Stimulated activated CD4-positive, alpha-beta T cell treated with anti-CD3 and anti-CD28 coated beads, Interleukin-1b, Interleukin-23, amount 100 ng/mL, for 48 hours (primary cell): ENCODE measurements at places on chromosomes 2 and 18.

DNA sequence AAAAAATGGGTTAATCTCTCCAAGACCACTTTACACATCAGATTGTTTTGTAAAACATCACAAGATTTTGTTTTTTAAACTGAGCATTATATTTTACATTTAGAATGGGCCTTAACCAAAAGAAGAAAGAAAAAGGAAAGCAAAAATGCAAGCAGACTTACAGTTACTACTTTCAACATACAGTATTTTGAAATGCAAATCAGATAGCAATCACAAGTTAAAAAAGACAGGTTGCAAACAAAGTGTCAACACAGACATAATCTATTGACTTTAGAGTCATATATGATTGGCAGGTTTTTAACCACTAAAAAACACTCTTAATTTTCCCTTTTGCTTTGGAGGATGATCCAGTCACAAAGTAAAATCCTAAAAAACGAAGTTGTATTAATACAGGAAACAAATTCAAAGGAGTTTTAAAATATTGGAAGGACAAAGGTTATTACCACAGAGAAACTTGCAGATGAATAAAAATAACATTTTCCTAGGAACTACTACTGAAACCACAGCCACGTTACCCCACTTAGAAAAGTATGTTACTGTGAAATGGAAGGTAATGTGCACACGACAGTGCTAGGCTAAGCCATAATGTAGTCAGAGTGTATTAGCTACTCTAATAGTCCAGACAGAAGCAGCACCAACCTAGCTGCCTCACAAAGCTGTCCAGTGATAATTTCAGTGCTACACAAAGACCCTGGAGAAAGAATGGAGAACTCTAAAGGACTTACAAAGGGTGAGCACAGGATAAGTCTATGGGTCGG lies 22.9 kb downstream of the DARS1 start:
- DNase-seq, result no peak

GRCh38 chr18:62655520-62656219 lies 59.7 kb upstream of the PHLPP1 start:
- DNase-seq, result no peak

- DNase-seq, result no peak
These were observed 159.6 kb upstream of the TPO start for GRCh38 chr2:1253629-1254028.

- no peak for DNase-seq
These were observed 223.5 kb downstream of the RNF152 start for GRCh38 chr18:61669320-61669719.

DNA sequence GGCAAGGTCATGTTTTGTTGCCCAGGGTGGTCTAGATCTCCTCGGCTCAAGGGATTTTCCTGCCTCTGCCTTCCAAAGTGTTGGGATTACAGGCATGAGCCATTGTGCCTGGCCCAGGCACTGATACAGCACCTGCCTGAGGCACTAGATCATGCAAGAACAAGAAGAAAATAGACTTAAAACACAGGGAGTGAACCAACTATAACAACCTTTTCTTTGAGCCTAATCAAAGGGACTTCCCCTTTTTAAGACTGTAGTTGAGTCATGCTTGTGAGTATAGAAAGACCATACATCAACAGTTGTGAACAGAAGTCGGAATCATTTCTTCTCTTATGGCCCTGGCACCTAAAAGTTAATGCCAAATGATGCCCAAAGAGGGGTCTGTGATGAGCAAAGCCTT lies 47.9 kb upstream of the MAPRE2 start:
- DNase-seq, result no peak

- no peak for DNase-seq
These were observed 117.3 kb upstream of the SEC11C start for GRCh38 chr18:59022167-59022945.

GRCh38 chr2:69390001-69390400 lies 3.0 kb upstream of the GFPT1 start:
- no peak for DNase-seq

DNA sequence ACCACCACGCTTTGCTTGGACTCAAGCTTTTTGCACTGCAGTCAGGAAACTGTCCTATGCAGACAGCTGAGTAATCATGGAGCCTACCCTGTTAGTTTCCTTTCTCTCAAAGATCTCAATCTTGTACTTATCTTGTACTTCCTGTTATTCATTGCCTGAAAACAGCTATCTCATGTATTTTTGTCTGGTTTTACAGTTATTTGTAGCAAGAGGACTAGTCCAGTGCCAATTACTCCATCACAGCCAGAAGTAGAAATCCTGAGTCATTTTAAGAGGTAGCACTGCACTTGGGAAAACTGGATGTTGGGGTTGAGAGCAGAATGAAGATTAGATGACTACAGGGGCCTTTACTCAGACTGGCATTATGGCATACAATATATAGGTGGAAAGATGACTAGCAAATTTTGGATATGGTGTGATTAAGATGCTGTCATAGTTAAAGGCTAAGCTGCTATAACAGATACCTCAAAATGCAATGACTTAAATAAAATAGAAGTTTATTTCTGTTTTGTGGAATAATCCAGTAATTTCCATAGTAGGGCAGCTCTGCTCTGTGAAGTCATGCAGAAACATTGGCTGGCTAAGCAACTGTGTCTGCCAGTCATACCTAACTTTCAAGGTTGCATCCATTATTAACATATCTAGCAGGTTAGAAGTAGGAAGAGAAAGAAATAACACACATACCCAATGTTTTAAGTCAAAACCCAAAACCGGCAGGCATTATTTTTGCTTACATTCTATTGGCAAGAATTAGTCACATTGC lies 21.1 kb upstream of the CHMP3 start:
- peak; percentile 2 for DNase-seq

DNA sequence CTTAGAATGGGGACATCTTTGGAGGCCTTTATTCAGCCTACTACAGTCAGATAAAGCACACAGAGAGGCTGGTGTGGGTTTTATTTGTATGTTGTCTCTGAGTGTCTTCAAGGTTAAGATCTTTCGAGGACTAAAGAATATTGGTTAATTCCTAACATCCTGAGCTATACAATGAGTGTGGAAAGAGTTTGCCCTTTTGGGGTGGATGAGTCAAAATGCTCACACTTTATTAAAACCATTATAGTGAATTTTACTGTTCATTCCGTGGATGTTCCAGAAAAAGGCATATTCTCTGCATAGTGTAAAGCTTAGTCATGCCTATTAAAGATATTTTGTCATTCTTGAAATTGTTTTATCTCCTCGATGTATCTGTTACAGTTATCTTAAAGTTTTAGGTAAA lies 29.1 kb upstream of the SLC38A11 start:
- DNase-seq, result no peak

GRCh38 chr18:56869189-56869777 lies 218.1 kb downstream of the WDR7 start:
- no peak for DNase-seq

DNA sequence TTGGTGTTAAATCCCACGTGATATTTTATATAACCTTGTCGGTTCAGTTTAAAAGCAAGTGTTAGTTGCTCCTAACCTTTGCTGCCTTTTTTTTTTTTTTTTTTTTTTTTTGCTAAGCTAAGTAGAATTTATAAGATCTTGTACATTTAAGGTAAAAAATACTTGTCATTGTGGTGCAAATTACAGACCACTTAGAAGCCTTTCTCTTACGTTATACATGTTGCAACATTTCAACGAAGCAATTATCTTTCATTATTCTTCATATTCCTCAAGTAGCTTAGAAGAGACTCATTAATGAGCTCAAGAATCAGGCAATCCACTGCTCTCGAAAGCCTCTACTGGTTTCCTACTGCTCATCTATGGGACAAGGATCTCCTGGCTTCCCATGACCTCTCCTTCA lies 14.9 kb upstream of the IL1RL2 start:
- DNase-seq, result no peak

GRCh38 chr2:200467806-200468681 lies 41.8 kb downstream of the KCTD18 start:
- DNase-seq, result no peak

DNA sequence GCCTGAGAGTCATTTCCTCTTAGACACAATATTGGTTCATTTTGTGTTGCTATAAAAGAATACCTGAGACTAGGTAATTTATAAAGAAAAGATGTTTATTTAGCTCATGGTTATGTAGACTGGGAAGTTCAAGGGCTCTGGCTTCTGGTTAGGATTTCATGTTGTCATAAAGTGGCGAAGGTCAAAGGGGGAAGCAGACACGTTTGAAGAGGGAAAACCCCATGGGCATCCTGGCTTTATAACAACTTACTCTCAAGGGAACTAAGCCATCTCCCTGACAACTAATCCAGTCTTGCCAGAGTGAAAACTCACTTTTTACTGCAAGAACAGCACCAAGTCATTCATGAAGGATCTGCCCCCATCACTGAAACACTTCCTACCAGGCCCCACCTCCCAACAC lies 89.7 kb upstream of the RNF152 start:
- DNase-seq, result no peak

DNA sequence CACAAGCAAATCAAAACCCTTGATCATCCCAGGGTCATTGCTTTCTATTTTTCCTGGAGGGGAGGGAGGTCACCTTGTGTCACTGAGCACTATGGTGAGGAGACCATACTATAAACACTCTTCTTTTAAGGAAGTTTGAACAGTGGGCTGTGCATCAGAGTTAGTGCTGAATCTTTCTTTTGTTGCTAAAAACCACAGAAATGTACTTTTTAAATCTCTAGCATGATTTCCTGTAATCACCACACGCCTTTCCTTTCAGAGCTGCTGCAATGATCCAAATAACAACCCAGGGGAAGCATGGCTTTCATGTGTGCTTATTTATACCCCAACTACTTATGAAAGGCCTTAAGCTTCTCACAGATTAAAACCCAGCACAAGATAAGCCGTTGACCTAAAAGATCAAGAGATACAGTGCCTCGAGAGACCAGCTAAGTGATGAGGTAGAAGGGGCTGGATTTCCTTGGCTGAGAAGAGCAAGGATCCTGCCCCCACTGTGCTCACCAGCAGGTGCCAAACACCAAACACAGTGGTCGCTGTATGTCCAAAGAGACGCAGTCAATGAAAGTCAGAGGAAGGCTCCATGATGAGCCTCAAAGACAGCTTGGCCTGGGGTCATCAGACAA lies 34.7 kb downstream of the TRABD2A start:
- peak; percentile 29 for DNase-seq

GRCh38 chr2:216651351-216651881 lies 18.2 kb downstream of the IGFBP2 start:
- no peak for DNase-seq

DNA sequence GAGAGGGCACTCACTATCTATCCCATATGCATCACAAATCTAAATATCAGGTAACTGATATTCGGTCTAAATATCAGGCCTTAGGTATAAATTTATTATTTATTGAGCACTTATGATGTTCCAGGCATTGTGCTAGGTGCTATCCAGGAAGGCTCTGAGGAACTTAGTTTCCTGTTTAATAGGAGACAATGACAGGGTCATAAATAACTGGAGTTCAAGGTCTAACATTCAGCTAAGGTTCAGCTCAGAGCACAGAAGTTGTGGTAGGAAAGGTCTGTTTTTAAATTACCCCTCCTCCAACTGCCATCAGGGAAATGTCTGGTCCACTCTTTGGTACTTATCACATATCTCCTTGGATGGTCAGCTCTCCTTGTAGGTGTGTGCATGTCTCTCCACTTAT lies 193.6 kb downstream of the AGPS start:
- DNase-seq, result no peak

GRCh38 chr2:61770746-61771145 lies 83.1 kb downstream of the FAM161A start:
- no peak for DNase-seq

DNA sequence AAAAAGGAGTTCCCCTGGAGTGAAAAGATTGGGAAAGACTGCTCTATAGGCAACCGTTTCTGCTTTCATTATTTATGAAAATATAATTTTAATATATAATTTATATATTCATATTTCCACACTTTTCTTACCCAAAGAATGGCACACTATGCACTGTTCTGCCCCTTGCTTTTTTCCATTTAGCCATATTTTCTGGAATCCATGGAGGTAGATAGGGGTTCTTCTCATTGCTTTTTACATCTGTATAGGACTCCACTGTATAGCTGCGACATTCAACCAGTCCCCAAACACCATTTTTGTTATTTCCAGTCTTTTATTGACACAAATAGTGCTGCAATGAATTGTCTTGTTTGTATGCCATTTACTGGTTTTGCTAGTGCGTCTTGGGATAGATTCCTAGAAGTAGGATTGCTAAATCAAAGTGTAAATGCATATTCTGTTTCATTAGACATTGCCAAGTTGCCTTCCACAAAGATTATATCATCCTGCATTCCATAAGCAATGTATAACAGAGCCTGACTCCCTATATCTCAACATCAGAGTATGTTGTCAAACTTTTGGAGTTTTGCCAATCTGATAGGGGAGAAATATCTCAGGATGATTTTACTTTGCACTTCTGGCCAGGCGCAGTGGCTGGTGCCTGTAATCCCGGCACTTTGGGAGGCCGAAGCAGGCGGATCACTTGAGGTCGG lies 26.6 kb upstream of the TCF7L1 start:
- no peak for DNase-seq

DNA sequence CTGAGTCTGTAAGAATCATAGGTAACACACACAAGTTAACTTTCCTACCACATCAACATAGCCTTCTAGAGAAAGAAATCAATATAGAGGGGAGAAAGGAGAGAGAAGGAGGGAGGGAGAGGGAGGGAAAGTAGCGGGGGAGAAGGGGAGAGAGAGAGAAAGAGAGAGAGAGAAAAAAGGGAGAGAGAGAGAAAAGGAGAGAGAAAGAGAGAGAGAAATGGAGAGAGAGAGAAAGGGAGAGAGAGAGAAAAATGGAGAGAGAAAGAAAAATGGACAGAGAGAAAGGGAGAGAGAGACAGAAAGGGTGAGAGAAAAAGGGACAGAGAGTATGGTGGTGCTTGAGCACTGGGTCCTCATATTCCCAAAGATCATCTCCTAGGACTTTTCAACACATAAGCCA lies 591.7 kb downstream of the ZEB2 start:
- DNase-seq, result no peak

DNA sequence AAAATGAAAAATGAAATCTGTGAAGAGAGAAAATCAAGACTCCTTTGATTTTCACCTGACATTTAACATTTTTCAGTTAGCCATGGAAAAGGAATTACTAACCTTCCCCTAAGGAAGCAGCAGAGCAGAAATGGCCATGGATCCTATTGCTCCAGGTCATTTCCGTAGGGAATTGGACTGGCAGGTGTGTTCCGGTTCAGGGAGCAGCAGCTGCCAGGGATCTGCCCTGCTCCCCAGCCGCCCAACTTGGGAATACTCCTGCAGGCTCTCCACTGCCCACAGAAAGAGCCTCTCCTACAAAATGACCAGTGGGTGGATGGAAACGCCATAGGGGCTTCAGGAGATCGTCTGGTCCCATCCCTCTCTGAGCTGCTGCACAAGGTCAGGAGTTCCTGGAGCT lies 86.0 kb upstream of the MAPK4 start:
- no peak for DNase-seq

- no peak for DNase-seq
These were observed at the start of gene BAZ2B for GRCh38 chr2:159616286-159616701. BAZ2B (minus strand) TSS chr2:159616548; CDS start chr2:159478719, 137,829 bp downstream.

GRCh38 chr2:21220930-21221329 lies 97.2 kb downstream of the TDRD15 start:
- DNase-seq, result no peak
